Sigmoid colon (tissue), 7 donors: ENCODE measurements at places on chromosomes 3 and 15. TPM values are rescaled to one million over a fixed set of nuclear protein-coding genes. Genes with fewer than 3 reads are reported as not detected.
A peak's percentile ranks its signal among the peaks of the same experiment; 100 is the strongest.

CLRN1 gene
- total RNA-seq, result not detected

ACP3 gene
- not detected for total RNA-seq

GPR176 gene
- 6.9 TPM for total RNA-seq

ADAMTS9 gene
- 17.8 TPM for total RNA-seq

PXYLP1 gene
- total RNA-seq, result 5.8 TPM

RRP9 gene
- total RNA-seq, result 6.4 TPM

PODXL2 gene
- 2.0 TPM for total RNA-seq

CPEB1 gene
- total RNA-seq, result 13.2 TPM

GRCh38 chr3:9946112-9947024, 5.8 kb downstream of the PRRT3 start:
- peak; percentile 96 for DNase-seq

GRCh38 chr3:172549144-172549543, 25.9 kb upstream of the TNFSF10 start:
- no peak for DNase-seq

GRCh38 chr3:49058011-49058410, 28.8 kb upstream of the IMPDH2 start:
- DNase-seq, result no peak

- DNase-seq, result no peak
These were observed 11.0 kb downstream of the TRPM7 start for GRCh38 chr15:50675535-50676144.

GRCh38 chr3:134445636-134446035, 40.1 kb downstream of the ANAPC13 start:
- DNase-seq, result no peak

GRCh38 chr3:55446850-55447249, 40.3 kb downstream of the WNT5A start:
- DNase-seq, result no peak

DNA sequence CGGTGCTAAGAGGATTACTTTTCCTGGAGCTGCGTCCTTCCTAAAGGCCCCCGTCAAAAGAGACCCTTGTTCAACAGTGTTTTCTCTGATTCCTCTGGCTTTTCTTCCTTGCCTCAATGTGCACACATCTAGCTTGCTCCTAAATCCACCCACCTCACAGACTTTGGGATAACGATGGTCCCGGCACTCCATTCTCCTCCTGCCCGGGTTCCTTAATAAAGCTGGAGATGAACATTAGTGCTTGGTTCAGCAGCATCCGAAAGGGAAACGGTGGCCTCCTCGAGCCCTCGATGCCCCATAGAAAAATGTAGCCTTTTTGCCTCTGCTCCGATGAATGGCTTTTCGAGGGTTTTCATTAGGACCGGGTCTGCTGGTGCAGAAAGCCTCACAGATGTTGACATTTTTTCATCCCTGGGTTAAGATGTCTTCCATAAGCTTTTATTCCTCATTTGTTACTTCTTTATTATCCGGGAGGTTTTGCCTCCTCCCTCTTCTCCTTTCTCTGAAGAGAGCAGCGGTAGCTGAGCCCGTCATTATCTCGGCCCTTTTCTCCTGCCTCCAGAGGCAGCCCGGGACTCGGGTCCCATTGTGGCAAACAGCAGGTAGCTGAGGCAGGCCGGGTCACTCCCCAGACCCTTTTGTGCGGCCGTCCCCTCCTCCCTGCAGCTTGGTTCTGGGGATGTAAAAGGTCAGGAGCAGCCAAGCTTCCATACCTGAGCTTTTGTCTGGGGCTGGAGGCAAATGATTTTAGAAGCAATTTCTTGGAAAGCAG, 64.6 kb downstream of the CPN2 start:
- DNase-seq, result peak; percentile 50

- no peak for DNase-seq
These were observed 48.2 kb downstream of the MAP3K13 start for GRCh38 chr3:185411133-185411532.

GRCh38 chr15:39783244-39783820, 691 bp upstream of the FSIP1 start:
- no peak for DNase-seq

GRCh38 chr15:67331676-67332075, 77.1 kb downstream of the IQCH start:
- no peak for DNase-seq

- DNase-seq, result no peak
These were observed 13.4 kb upstream of the BMF start for GRCh38 chr15:40121911-40122638.

DNA sequence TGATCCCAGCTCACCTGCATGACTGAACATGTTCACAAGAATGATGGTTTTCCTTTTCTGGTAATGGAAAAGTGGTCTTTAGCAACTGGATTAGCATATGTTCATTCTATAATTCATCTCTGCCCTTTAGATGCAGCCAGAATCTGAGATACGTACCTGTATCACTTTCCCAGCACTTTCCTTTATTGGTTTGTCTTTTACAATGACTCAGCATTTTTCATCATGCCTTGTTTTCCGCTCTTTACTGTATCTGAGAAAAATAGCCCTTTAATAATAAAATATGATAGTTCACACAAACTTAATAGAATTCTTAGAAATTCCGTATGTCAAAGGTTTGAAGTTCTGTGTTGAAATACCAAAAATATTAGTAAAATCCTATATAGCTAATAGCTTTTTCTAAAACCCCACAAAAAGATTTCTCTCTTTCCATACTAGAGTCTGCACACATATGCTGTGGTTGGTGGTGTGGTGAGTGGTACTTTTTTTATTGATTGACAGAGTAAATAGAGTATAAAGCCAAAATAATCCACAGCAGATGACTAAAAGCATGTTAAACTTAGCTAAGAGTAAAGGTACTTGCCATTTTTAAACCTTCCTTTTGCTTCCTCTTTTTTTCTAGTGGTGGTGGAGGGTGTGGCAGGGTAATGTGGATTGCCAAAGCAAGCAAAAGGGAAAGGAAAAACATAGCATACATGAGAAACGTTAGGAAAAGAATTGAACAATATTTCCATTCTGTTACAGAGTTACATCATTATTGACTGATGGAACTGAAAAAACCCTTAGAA, 328.9 kb upstream of the RBMS3 start:
- no peak for DNase-seq

- no peak for DNase-seq
These were observed 403.6 kb downstream of the TIGIT start for GRCh38 chr3:114697401-114697800.

DNA sequence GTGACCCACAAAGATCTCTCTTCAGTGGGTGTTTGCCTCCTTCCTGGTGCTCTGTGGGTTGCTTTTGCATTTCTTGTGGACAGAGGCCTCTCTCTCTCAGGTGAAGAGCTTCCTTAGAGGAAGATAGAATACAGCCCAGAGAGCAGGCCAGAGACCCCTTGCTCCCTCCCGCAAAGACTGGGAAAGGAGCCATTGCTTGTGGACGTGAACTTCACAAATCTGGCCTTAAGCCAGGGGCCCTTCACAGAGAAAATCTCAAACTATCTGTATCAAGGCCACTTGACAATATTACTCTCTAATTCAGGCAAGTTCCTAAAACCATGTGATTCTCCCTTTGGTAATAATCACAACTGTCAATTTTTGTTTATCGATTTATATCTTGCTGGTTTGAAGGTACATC, 30.4 kb upstream of the CLK3 start:
- DNase-seq, result no peak
